ENCODE measurements at places on chromosomes 1 and 21.

DNA sequence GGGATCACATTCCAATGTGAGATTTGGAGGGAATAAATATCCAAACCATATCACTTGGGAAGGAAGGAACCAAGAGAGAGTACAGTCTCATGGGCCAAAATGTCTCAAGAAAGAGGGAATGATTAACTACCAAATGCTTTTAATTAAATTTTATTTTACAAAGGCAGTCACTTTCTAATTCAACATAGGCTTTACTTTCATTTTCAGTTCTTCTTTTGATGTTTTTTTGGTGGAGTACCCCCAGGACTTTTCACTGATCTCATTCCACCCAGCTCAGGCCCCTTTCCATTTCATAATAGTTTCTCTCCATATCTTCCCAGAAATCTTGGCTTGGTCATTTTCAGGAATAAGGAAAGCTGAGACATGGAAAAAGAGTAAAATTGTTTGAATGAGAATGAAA lies 5.1 kb upstream of the SLAMF7 start:
- DNase-seq, result no peak

DNA sequence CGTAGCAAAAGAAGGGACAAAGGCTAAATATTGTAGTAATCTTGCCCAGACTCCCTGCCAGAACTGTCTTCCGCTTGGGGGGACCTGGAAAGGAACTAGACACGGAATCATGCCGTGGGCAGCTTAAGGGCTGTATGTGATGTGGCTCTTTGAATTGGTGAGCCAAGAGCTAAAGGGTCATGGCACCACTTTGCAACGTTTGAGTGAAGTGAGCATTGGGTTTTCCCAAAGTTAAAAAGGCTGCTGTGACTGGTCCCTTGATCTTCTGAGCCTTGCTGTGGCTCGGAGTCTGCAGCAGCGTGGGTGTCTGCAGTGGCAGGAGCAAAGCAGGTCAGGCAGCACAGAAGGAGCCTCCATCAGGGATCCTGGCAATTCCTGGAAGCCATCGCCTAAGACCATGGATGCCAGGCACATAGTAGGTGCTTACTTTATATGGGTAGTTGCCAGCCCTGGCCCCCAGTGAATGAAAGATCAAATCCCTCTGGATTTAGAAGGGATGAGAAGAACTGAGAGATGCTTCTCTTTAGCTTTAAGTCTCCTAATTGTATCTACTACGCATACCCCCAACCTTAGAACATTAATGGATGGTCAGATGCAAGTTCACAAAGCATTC lies 1.8 kb downstream of the SMYD2 start:
- no peak for DNase-seq

GRCh38 chr1:89743788-89744187 lies 77.0 kb upstream of the LRRC8D start:
- no peak for DNase-seq

DNA sequence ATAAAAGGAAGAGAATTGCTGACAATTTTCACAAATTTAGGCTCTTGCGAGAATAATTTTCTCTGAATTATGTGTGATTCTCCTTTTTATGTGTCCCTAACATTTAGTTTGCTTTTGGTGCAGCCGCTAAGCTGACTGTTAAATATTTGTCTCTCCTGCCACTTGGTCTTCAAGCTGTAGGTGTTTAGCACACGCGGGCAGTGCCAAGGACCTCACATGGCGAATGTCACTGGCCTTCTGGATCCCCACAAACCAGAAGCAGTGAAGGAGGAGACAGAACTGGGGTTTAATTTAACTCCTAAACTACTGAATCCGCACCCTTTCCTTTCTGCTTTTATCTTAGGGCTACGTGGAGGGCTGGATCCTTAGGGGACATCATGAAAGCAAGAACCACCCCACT lies 120.0 kb downstream of the KAZN start:
- DNase-seq, result no peak

DNA sequence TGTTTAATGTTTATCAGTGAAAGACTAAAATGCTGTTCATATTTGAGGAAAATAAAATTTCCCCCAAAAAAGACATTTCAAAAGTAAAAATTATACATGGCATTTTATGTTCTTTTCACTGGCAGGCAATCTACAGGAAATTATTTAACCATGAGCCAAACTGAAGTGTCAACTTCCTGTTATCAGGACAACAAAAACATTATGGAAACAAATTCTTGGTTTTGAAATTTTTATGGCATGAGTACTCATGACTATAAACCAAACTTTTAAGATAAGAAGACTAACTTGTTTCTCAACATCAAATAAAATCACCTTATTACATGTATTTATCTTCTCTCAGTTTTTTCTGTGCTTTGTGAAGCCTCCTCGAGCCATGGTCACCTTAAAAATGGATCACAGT lies 698.6 kb downstream of the LTN1 start:
- DNase-seq, result no peak

- no peak for DNase-seq
These were observed 2.7 kb downstream of the ZBTB21 start for GRCh38 chr21:42007356-42007940.

DNA sequence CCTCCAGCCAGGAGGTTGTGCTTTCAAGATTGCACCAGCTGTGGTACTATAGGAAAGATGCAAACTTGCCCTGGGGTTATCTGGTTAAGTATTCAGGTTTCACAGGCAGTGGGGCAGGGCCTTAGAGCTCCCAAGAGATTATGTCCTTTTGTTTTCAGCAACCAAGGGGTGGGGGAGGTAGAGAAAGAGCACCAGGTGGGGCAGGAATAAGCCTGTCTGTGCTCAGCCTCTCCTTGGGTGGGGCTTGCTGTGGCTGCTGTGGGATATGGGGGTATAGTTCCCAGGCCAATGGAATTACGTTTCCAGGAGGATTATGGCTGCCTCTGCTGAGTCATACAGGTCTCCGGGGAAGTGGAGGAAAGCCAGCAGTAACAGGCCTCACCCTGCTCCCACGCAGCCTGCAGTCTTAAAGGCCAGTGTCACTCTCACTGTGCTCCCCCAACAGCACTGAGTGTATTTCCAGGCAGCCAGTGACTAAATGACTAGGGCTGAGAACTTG lies 508.6 kb downstream of the RWDD3 start:
- DNase-seq, result no peak

DNA sequence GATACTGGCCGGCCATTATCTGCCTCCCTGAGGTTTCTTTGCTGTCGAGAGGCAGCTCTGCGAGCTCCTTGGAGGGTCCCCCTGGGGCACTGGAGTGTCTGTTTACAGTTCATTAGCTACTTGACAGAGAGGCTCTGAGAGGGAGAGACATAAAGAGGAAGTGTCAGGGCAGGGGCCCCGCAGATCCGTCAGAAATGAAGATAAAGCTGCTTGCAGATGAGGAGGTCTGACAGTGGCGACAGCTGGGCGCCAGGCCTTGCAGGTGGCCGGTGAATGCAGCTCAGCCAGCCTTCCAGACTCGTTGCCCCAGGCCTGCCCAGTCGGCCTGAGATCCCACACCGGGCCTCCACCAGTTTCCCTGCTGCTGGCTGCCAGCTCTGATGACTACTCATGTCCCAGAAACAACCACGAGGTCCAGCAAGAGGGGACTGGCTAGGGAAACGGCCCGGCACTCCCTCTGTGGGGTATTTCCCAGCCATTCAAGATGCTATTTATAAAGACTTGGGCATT lies 84.7 kb downstream of the DISP3 start:
- DNase-seq, result no peak

DNA sequence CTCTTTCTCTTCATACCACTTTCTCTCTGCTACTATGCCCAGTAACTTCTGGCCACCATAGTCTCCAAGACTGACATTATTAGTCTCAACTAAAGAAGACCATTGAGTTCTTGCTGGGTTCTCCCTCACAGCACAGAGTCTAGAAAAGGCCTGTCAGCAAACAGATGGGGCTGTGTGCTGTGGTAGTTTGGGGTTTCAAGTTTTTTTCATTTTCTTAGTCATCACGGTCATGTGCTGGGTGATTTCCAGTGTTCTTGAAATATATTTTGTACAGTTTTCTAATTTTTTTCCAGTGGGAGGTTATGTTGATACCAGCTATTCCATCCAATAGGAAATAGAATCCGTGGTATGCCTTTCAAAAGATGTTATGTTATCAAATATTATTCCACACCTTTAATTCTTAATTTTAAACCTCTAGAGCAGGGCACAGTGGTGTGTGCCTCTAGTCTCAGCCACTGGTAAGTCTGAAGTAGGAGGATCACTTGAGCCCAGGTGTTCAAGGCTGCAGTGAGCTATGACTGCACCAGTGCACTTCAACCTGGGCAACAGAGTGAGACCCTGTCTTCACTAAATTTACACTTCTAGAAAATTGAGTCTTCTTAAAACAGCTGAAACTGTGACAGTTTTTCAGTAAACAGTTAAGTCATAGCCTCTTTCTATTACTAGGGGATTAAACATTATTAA lies 8.3 kb downstream of the CFHR2 start:
- DNase-seq, result no peak

GRCh38 chr1:205965036-205965884 lies 22.0 kb upstream of the SLC26A9 start:
- no peak for DNase-seq

DNA sequence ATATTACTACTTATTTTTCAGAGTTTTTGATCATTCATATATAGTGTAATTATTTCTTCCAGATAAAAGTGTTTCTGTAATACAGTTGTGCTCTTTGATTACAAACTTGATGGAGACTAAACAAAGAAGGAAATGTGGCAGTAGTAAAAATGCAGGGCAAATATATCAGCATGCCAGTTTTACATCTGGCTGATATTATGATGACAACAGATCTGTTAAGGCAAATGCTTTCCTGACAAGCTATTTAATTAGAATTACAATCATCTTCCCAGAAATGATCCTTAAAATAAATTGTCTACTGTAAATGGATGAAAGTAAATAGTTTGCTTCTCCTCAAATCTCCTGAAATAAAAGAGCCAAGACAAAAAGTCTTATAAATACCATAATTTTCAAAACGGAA lies 1659.8 kb downstream of the BRINP3 start:
- DNase-seq, result no peak

DNA sequence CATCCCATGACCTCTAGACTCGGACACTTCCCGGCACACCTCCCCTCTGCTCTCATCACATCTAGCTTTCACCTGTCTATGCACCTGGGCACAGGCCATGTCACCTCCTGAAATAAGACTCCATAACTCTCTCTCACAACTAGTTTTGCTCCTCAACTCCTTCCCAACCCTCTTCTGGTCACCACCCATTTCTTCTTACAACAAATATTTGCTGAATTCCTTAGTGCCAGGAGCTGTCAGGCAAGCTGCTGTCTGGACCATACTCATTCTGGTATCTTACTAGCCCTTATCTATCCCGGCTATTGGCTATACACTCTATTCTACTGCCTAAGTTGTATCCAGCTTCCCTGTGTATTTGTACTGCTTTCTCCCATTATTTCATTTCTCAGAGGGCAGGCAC lies 49.1 kb downstream of the LRRC71 start:
- DNase-seq, result no peak

DNA sequence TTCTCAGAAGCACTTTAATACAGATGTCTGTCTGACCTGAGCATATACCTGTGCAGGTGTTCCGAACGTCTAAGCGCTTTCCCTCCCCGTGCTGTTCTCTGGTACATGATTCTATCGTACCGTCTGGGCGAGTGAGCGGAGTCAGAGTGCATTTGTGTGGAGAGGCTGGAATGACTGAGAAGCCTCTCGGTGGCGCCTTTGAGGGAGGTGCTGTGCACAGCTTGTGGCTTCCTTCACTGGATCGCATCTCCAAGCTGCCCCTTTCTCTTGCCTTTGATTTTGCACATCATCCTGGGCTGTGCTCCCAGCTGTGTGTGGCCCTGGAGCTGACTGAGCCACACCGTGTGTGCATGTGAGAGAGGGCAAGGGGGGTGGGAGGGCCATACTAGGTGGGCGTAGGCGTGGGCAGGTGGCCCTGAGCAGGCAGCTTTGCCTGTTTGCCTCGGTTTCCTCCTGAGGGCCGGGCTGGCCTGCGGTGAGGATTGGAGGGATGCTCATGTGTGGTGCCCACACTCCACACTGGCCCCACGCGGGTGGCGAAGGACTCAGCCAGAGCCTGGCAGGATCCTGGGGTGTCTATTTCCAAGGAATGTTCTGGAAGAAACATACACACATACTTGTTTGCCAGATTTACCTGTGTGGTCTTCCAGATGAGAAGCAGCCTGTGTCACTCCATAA lies 105.3 kb downstream of the ADARB1 start:
- no peak for DNase-seq

DNA sequence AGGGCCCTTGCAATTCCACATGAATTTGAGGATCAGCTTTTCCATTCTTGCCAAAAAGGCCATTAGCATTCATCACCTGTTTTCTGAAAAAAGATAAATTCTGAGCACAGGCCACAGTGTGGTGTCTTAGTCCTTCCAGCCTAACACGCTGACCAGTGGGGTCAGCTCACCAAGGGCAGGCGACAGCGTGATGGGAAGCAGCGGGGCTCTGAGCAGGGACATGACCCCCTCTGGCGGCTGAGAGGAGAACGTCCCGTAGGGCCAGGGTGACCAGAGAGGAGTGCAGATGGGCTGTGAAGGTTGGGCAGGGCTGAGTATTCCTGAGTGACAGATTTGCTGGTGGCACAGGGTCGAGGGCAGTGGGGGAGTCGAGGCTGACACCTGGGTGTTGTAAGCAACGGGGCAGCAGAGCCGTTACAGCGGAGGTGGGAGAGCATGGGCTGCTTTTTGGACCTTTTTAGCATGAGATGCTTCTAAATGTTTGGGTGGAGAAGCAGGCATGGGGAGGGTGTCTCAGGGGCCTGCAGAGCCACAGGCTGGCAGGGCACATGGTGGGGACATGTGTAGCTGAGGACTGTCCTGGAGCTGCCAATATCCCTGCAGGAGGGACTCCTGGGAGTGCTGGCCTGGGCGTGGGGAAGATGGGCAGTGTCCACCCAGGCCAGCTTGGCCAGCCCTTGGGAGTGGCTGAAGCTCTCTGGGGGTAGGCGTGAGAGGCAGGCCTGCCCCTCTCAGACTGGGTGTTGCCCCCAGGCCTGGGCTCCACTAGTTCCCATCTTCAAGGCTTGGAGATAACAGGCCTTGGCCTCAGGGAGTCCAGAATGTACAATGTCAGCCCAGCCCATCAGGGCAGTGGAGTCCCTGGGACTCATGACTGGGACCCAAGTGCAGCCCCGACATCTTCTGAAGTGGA lies 8.6 kb upstream of the CALML6 start:
- peak; percentile 52 for DNase-seq

GRCh38 chr1:31828341-31828740 lies 12.5 kb upstream of the SPOCD1 start:
- DNase-seq, result no peak

- DNase-seq, result no peak
These were observed 41.0 kb upstream of the MACF1 start for GRCh38 chr1:39163469-39163868.

- no peak for DNase-seq
These were observed 301.7 kb upstream of the PROX1 start for GRCh38 chr1:213685992-213686582.

Measured in activated T-helper 9 cell treated with anti-CD3 and anti-CD28 coated beads, Interleukin-2, amount 50 U/mL, for 16 hours (primary cell).